ENCODE measurements at places on chromosomes 4 and X. TPM values are rescaled to one million over a fixed set of nuclear protein-coding genes. Genes with fewer than 3 reads are reported as not detected.

GRCh38 chr4:173420801-173421200, 21.9 kb upstream of the SCRG1 start:
- H3K27me3 ChIP-seq, result peaks cover 4% of the 10 kb centered on the region
- H3K27ac ChIP-seq, result peak overlapping the region; percentile 32
- peaks cover 2% of the 10 kb centered on the region for H3K36me3 ChIP-seq
- no peak for DNase-seq
- peaks cover 9% of the 10 kb centered on the region for H3K4me1 ChIP-seq
- H3K4me3 ChIP-seq, result no peak overlapping the region

DNA sequence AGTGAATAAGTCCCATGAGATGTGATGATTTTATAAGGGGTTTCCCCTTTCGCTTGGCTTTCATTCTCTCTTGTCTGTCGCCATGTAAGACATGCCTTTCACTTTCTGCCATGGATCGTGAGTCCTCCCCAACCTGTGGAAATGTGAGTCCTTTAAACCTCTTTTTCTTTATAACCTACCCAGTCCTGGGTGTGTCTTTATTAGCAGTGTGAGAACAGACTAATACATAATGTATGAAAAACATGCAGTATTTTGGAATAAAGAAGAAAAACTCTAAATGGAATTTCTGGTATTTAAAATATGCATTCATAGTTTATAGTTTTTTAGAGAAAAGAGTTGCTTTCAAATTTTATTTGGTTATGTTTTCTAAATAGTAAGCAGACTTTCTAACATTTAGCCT, 360.7 kb downstream of the PCDH7 start:
- DNase-seq, result no peak
- H3K27ac ChIP-seq, result no peak overlapping the region
- H3K36me3 ChIP-seq, result no peaks in the 10 kb centered on the region
- H3K4me1 ChIP-seq, result no peaks in the 10 kb centered on the region

DNA sequence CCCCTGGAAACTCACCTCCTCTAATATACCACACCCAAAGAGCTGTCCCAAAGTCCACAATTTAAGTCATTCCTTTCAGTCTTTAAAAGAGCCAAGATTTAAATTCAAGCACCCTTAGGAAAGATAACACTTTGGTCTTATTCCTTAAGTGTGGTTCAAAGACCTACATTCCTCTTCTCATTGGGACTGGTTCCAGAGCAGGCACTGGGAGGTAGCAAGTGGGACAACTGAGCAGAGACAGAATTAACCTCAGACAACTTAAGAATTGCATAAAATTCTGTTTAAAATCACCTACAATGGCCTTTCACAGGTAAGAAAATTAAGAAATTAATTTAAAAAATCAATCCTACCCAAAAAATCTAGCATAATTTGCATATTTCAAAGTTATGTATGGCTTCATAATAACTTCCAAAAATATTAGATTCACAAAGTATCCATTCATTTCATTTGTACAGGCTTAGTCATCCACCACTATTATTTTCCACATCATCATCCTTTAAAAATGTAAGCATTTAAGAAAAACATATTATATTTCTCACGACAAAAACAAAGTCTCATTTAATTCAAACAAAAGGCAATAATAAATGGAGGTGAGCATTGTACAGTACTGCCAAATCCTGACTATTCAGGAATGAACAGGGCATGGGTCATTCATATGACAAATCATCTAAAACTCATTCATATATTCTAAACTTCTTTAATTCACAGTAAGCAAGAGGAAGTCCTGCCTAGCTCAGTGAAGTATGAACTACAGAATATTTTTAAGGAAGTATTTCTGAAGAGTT, 13.6 kb downstream of the PRSS12 start:
- no peak overlapping the region for H3K27ac ChIP-seq
- H3K27me3 ChIP-seq, result peaks cover 28% of the 10 kb centered on the region
- H3K4me3 ChIP-seq, result no peak overlapping the region
- no peak for DNase-seq
- H3K4me1 ChIP-seq, result no peaks in the 10 kb centered on the region

DNA sequence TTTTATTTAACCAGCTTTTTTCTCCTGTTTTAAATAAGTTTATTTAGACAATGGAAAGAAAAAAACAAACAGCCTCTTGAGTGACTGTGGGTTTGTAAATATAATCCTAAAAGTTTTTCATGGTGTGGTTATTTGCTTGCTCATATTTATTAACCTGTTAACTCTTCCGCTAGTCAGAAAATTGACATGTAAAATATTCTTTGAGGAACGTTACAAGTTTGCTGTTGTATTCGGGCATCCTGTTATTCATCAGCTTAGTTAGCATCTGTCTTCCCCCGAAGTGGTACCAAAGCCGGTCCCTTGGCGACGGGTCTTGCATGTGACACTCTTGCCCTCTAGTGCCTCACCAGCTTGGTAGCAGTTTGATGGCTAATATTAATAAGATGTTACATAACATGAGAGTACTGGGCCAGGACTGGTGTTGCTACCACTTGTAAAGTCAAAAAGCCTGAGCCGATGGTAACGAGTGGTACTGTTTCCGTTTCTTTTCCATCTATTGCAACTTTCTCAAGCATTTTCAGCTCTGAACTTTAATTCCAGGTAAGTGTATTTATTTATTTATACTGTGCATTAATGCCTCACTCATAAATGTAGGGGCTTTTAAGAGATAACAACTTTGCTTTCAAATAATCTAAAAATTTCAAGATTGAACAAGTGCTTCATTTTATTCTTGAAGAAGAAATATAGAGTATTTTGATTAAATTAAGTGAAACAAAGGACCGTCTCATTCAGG, at the start of gene NDST3:
Gene NDST3, plus strand, starts transcription at position 434 of the 733 bp plus-strand sequence. CDS start 19,425 bp downstream, outside the sequence.
- H3K27me3 ChIP-seq, result peaks cover 37% of the 10 kb centered on the region
- no peak within 1 kb of the TSS for H3K27ac ChIP-seq
- no peak for DNase-seq
- peaks cover 5% of the 10 kb centered on the region for H3K36me3 ChIP-seq
- peaks cover 3% of the 10 kb centered on the region for H3K4me1 ChIP-seq

GRCh38 chr4:70680934-70681333, 7.4 kb upstream of the UTP3 start:
- H3K36me3 ChIP-seq, result peaks cover 2% of the 10 kb centered on the region
- H3K27ac ChIP-seq, result no peak overlapping the region
- no peaks in the 10 kb centered on the region for H3K27me3 ChIP-seq
- H3K4me1 ChIP-seq, result peaks cover 22% of the 10 kb centered on the region

GRCh38 chrX:153564047-153564606, 34.8 kb downstream of the CCNQ start:
- no peaks in the 10 kb centered on the region for H3K36me3 ChIP-seq
- no peak overlapping the region for H3K4me3 ChIP-seq
- no peak overlapping the region for H3K27ac ChIP-seq
- H3K27me3 ChIP-seq, result no peaks in the 10 kb centered on the region

Gene F8A2
- not detected for total RNA-seq

Gene EDA2R
- 0.32 TPM for total RNA-seq

Gene JAKMIP1
- 16.8 TPM for total RNA-seq

Gene NDNF
- not detected for total RNA-seq

Data from T-helper 17 cell (primary cell).